ENCODE measurements at places on chromosomes 3 and 15.
A peak's percentile ranks its signal among the peaks of the same experiment; 100 is the strongest.

DNA sequence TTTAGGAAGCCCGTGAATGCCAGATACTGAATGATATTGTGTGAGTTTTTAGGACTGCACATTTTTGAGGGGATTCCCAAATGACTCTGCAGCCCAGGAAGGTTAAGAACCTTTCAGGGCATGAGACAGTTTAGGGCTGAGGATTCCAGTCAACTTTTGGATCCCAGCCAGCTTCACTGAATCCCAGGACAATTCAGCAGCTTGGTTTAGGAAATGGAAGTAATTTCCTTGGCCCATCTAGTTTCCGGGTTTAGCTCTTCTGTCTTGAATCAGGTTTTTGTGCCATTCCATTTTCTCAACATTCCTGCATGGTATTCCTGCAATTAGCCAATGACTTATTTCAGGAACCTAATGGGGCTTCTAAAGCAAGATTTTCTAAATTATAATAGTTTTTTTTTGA lies 253.9 kb downstream of the LSAMP start:
- no peak for DNase-seq

GRCh38 chr3:153311541-153311940 lies 149.5 kb downstream of the RAP2B start:
- DNase-seq = no peak

- no peak for DNase-seq
Observed at GRCh38 chr3:158217992-158218391, 108.1 kb downstream of the RSRC1 start.

- no peak for DNase-seq
Observed at GRCh38 chr15:40591389-40591788, 2.7 kb upstream of the KNL1 start.

DNA sequence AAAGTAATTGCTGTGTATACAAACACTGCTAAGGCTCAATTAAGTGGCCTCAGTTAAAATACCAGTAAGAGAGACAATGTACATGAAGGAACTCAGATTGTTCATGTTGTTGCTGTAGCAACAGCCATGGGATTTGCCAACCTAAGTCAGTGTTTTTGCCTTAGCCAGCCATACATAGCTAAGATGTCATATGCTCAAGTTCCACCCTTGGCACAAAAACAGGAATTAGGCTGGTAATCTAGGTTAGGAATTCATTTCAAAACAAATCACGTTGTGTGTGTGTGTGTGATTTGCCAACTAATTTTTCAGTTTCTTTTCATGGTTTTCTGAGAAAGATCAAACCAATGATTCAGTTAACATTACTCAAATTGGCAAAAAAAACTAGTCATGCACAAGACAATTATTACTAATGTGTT lies 143.7 kb upstream of the KCNMB2 start:
- peak; percentile 84 for DNase-seq

DNA sequence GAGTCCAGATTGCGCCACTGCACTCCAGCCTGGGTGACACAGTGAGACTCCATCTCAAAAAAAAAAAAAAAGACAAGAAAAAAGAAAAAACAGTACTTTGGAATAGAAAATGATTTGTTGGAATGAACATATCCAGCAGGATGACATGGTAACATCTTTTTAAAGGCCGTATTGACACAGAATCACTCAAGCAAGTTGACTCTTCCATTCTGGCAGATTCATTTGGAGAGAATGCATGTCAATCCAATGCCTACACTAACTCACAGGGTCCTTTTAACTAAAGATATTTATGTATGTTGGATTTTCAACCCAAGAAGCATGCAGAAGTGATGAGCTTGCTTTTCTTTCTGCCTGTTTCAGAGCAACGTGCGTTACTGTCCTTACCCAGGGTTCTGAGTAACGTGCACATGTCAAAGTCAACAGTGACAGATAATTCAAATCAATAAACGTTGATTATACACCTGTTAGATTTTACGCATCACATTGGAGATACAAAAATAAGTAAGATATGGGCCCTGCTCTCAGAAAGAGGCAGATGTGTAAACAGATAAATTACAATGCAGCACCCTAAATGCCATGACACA lies 77.1 kb upstream of the FNDC3B start:
- no peak for DNase-seq

GRCh38 chr3:98172621-98173020 lies 6.1 kb downstream of the OR5H15 start:
- DNase-seq = peak; percentile 24

DNA sequence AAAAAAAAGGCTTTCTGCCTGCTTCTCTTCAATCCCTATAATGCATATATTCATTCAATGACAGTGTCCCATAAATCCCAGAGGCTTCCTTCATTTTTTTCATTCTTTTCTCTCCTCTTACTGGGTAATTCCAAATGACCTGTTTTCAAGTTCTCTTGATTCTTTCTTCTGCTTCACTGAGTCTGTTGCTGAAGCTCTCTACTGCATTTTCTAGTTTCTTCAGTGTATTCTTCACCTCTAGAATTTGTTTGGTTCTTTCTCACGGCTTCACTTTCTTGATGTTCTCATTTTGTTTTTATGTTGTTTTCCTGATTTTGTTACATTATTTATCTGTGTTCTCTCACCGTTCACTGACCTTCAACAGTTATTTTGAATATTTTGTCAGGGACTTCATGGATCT lies 141.6 kb downstream of the SCAPER start:
- DNase-seq = no peak

DNA sequence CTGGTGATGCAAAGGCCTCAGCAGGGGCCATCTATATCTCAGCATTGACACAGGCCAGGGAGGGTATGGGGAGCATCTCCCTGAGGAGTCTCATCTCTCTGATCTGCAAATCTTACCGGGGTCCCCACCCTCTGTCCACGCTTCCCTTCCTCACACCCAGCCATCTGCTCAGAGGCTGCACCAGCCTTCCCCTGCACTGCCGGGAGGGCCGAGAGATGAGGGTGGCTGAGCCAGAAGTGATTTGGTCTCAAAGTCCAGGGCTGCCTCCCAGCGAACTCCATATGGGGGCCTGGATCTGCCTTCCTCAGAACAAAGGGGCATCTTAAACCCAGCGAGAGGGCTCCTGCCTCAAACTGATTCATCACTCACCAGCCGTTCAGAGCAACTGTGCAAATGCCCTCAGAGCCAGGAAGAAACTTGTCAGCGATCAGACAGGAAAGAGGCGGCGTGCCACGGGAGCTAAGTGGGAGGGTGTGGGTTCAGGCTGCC lies 4.6 kb downstream of the IGDCC3 start:
- no peak for DNase-seq

DNA sequence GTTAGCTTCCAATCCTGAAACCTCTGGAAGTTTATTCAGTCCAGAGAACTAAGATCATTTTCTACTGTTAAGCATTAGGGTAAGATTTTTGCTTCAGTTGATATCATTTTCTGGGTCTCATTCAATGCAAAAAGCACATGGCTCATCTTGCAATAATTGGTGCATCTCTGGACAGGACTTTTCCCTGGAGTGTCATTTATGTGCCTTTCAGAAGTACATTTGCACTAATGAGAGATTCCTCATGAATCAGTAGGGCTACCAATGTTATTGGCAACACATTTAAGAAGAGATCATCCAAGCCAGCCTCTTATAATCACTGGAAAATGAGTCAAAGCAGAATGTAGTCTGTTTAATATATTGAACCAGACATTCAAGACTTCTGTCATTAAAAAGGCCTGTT lies 224.2 kb upstream of the CHRNA7 start:
- peak; percentile 16 for DNase-seq

GRCh38 chr3:188400494-188401243 lies 246.7 kb downstream of the LPP start:
- no peak for DNase-seq

DNA sequence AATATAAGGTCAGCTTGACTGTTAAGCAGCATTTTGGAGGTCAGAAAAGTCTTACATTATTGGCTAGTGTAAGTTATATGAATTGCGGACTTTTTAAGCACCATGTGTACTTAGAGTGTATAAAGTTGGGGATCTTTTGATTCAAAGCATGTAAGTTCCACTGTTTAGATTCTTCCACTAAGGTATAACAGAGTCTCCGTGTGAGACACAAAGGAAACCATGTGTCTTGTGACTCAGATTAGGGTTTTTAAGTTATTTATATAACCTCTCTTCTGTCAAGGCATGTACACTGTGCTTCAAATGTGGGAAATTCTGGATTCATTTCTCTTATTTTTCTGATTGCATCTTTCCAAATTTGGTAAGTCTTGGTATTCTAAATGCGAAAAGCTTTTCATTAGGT lies 143.5 kb upstream of the SOX2 start:
- no peak for DNase-seq

- DNase-seq = no peak
Observed at GRCh38 chr3:31094048-31094447, 199.6 kb upstream of the GADL1 start.

- DNase-seq = no peak
Observed at GRCh38 chr3:190504354-190505125, 9.3 kb upstream of the IL1RAP start.

DNA sequence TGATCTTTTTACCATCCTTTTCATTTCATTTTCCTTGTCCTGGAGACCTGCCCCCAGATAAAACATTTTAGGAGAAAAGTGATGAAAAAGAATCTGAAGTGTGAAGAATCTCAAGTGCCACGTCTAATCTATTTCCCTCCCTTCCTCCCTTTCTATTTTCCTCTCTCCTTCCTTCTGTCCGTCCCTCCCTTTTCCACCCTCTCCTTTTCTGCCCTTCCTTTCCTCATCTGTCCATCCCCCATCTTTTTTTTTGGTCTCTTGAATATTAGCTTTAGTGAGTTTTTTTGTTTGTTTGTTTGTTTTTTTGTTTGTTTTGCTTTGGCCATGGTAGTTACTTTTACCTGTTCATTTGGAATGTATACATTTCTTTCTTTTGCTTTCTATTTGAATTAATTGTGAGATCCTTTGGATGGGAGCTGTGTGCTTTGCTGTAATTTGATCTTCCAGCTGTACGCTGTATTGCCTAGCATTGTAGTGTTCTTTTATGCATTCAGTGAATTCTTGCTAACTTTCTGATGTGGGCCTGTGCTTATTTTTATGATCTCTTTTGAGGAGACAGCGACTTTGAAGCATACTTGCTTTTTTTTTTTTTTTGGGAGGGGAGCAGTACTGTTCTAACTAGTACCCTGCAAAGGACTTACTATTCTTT lies 19.2 kb downstream of the CDIN1 start:
- DNase-seq = no peak

DNA sequence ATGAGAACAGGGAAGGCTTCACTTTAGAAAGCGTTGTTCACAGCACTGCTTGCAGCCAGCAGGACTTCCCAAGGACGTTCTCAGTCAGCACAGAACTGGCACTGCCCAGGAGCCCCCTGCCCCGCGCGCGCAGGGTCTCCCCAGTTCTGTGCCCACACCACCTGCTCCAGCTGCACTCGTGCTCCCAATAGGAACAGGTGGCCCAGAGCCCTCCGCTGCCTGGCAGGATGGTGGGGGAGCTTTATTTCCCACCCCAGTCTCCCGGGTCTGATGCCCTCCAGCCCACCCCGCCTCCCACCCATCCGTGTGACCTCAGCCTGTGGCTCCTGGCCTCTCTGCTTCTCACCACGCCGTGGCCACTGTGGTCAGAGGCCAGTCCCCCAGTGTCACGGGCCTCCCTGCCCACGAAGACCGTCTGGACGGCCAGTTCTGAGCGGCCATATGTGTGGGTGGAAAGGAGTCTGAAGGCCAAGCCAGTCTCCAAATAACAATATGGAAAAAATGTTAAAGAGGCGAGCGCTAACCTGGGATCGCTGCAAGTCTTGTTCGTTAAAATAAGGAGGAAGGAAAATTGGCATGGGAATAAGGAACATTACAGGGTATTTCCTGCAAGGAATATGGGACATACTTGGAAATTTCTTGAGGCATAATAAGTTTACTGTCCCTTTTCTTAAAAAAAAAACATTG lies 54.6 kb upstream of the PCSK6 start:
- no peak for DNase-seq

GRCh38 chr3:54034971-54035370 lies 87.4 kb upstream of the CACNA2D3 start:
- DNase-seq = no peak

DNA sequence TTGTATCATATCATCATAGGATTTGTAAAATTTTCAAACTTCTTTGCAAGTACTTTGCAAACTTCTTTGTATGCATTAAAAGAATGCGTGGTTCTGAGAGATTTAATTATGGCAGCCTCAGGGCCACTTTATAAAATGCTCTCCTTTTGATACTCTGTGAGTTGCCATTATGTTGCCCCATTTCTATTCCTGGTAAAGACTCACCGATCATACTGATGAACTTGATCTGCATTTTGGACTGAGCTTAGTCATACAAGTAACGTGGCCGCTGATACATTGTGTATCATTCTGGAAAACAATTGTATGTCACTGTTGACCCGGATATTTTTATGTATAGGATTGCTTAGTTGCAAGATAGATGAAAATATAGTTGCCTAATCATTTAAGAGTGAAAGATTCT lies 38.8 kb downstream of the AKAP13 start:
- no peak for DNase-seq

GRCh38 chr3:119644481-119644880 lies 15.9 kb downstream of the POPDC2 start:
- no peak for DNase-seq

- no peak for DNase-seq
Observed at GRCh38 chr15:62173215-62173614, 8.1 kb upstream of the C2CD4B start.

GRCh38 chr3:160709477-160710182 lies 32.7 kb downstream of the ARL14 start:
- DNase-seq = no peak

DNA sequence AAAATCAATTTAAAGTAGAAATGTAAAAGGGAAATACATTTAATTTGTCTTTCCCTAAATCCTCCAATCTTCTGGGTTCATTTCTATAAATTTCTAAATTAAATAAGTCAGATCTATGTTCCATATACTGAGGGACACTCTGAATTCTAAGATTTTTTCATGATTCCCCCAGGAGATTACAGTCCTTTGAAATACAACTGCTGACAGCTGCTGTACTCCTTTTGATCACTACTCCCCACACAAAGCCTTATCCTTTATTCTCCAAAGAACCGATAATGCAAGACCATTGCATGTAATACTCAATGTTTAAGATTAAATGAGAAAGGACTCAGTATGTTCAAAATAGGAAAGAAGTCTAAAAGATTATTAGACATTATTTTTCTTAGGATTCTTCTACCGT lies 865.7 kb downstream of the EPHA3 start:
- no peak for DNase-seq

- no peak for DNase-seq
Observed at GRCh38 chr3:127534564-127534963, 56.0 kb downstream of the TPRA1 start.

GRCh38 chr15:69951256-69951897 lies 146.3 kb downstream of the TLE3 start:
- no peak for DNase-seq

- no peak for DNase-seq
Observed at GRCh38 chr3:89783341-89783927, 676.0 kb downstream of the EPHA3 start.

- no peak for DNase-seq
Observed at GRCh38 chr3:61564395-61565059, 3.2 kb downstream of the PTPRG start.

- DNase-seq = no peak
Observed at GRCh38 chr3:112623717-112624116, 17.2 kb downstream of the CCDC80 start.

DNA sequence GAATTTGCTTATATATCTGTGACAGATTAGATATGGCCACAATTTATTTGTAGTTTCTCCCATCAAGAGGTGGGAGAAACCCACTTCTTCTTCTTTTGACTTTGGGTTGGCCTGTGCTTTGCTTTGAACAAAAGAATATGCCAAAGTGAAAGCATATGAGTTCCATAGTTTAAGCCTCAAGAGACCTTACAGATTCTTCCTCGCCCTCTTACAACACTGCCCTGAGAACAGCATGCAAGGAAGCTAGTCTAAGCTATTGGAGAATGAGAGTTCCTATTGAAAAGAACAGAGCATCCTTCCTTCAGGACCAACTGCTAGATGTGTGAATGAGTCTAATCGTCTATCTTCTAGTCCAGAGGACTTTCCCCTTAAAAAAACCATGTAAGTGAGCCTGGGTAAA lies 394.8 kb downstream of the TUSC7 start:
- no peak for DNase-seq

Data from NCI-H446 (cell line).